Vagina (tissue), 2 donors: ENCODE measurements at places on chromosomes 16 and 17. TPM values are rescaled to one million over a fixed set of nuclear protein-coding genes. Genes with fewer than 3 reads are reported as not detected.

TANC2 gene
- 45.7 TPM for total RNA-seq

ACSM2A gene
- total RNA-seq = not detected

LLGL1 gene
- total RNA-seq = 27.7 TPM

CPHXL2 gene
- total RNA-seq = not detected

RNF227 gene
- 2.9 TPM for total RNA-seq

SRCAP gene
- total RNA-seq = 28.5 TPM

NOD2 gene
- total RNA-seq = 43.5 TPM
